Stimulated activated CD8-positive, alpha-beta memory T cell treated with anti-CD3 and anti-CD28 coated beads, Interleukin-7, amount 100 ng/mL, for 1 hour (primary cell): ENCODE measurements at places on chromosomes 3 and 15.

- DNase-seq = no peak
Observed at GRCh38 chr3:78613421-78613879, 1154.3 kb downstream of the ROBO1 start.

- no peak for DNase-seq
Observed at GRCh38 chr3:75886971-75887526, 101.7 kb upstream of the ZNF717 start.

DNA sequence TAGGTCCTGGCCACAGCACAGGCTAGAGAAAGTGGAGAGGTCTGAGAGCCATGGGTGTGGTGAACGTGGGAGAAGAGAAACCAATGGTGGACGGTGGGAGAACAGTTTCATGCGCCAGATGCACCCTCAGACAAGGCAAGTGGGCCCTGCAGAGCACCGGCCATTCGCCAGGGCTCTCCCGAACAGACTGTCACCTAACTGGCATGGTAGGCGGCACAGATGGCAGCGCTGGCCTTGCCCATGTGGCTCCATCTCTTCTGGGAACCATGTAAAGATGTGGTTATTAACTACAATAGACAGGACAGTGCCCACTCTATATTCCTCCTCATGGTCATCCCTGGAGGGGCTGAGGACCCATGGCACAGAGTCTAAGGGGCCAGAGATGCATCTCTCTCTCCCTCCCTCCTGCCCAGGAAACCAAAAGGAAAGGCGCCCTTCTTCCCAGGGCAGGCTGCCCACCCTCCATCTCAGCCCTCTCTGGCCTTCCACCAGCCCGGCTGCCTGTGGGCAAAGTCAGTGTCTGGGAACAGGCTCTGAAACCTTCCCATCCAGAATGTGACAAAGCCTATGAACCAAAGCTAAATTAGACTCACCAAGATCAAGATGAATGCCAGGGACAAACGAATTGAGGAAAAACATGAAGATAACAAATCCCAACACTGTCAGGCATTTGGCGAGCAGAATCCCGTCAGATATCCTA, 147.8 kb downstream of the OCA2 start:
- no peak for DNase-seq

DNA sequence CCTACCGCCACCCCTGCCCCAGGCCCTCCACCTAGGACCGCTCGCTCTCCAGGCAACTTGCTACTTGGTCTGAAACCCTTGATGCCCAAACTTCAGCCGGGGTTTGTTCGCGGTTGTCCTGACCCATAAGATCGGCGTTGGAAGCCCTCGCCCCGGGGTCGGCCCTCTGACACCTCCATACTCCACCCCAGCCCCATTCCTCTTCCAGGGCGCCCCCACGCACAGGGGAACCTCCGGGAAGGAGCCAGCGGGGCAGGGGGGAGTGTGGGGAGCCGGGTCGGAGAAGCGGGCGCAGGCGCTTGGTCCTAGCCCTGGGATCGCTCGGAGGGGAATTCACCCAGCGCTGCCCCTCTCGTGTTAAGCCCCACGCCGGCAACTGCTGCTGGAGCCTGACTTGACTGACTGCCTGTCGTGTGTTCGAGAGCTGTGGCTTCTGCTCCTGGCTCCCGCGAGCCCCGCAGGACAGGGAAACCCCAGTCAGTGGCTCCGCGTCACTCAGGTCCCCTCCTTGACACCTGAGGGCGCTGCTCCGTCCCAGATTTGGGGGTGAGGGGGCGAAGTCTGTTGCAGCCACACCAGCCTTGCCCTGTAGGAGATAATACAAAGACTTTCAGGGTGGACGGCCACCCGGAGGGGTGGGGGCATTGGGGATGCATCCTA, 675 bp downstream of the RYR3 start:
- DNase-seq = no peak

GRCh38 chr15:46383978-46384377, 749.1 kb downstream of the SQOR start:
- no peak for DNase-seq

GRCh38 chr3:54954521-54954920, 26.7 kb upstream of the LRTM1 start:
- DNase-seq = no peak

DNA sequence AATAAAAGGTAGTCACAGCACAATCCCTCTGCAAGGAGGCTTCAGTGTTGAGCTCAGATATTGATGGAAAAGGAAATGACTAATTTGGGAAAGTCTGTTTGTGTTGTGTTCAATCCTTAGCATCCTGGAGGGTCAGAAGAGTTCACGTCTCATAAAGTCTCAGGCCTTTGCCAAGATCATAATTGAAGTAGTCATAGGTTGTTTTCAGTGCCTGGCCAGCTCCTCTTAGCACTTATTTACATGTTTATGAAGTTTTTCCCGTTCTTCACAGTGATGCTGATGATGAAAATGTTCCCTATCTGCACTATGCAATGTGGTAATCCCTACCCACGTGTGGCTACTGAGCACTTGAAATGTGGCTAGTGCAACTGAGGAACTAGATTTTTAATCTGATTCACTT, 61.6 kb upstream of the TGFBR2 start:
- DNase-seq = no peak

DNA sequence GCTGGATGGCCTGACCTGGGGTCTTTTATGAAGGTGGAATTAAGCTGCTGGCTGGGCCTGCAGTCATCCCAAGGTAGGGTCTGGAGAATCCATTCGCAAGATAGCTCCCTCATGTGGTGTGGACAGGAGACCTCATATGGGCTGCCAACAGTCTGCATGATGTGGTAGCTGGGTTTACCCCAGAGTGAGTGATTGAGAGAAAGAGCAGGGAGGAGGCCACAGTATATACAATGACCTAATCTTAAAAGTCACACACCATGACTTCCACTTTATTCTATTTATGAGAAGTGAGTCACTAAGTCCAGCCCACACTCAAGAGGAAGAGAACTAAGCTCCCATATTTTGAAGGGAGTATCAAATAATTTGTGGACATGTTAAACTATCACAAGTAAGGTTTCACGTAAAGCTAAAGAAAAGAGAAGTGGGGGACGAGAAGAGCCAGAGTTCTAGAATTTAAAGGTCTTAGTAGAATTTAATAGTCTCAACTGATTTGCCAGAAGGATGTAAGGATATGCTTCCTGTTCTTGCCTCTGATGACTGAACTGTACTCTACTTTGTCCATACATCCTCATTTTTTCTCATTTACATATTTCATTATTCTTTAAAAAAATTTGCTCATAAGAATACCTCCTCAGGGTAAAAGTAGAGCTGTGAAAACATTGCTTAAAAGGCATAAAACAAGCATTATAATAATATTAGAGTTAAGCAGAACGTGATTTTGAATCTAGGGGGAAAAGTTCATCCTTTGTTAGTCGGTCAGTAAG, 184.4 kb downstream of the PEX5L start:
- DNase-seq = no peak

- no peak for DNase-seq
Observed at GRCh38 chr3:64359735-64360134, 134.5 kb upstream of the PRICKLE2 start.

GRCh38 chr3:28564211-28564610, 215.6 kb upstream of the AZI2 start:
- DNase-seq = no peak

GRCh38 chr3:129950318-129951046, 24.0 kb upstream of the TRH start:
- DNase-seq = no peak

DNA sequence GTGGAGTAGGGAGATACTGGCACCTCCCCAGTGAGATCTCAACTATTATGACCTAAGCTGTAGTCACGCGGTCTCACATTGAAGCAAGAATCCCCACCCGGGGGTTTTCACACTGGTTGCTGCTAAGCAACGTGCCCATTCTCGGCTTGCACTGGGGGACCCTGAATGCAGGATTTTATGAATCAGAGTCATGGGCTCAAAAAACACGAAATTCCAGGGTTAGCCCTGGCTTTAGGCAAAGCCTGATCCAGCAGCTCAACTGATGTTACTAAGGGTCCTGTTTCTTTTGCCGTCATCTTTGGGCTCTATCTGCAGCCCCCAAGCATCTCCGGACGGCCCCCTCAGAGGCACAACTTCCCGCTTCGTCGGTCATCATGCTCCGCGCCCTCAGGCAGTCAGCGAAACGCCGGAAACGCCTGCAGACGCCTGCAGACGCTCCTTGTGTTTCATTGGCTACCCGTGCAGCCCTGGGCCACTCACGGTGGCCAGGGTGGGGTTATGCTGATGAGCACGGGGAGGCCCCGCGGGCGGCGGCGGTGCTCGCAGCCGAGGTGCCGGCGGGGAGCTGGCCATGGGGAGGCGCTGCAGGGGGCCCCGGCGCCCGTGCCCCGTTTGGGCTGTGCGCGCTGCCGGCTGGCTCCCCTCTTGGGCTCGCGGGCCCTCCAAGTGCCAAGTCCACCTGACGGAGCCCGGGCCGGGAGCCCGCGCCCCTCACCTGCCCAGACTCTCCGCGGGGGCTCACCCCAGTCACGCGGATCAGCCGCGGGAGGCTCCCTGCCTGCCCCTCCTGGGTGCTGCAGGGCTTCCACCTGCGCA, 25.8 kb downstream of the EFCC1 start:
- peak; percentile 81 for DNase-seq

DNA sequence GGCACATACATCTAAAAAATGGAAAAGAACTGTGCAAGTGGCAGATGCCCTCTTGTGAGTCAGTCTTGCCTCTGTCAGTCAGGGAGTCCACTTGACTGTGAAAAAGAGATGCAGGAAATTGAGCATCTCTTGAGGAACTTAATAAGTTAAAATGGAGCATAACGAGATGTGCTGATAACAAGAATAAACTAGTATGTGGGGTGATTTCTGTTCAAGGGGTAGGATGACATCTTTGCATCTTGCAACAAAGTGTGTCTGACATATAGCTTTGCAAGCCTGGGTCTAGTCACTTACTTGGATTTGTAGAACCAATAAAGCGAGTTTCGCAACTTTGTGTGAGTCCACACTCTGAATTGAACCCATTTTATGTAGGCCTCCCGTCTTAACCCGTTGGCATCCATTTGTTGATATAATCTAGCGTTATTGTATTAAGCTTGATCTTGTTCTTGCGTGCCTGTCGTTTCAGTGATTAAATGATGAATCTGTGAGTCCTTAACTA, 2.2 kb downstream of the USP3 start:
- DNase-seq = no peak

GRCh38 chr3:42189001-42189460, 77.0 kb downstream of the CCK start:
- no peak for DNase-seq

- no peak for DNase-seq
Observed at GRCh38 chr3:138271189-138271794, 58.4 kb downstream of the NME9 start.

DNA sequence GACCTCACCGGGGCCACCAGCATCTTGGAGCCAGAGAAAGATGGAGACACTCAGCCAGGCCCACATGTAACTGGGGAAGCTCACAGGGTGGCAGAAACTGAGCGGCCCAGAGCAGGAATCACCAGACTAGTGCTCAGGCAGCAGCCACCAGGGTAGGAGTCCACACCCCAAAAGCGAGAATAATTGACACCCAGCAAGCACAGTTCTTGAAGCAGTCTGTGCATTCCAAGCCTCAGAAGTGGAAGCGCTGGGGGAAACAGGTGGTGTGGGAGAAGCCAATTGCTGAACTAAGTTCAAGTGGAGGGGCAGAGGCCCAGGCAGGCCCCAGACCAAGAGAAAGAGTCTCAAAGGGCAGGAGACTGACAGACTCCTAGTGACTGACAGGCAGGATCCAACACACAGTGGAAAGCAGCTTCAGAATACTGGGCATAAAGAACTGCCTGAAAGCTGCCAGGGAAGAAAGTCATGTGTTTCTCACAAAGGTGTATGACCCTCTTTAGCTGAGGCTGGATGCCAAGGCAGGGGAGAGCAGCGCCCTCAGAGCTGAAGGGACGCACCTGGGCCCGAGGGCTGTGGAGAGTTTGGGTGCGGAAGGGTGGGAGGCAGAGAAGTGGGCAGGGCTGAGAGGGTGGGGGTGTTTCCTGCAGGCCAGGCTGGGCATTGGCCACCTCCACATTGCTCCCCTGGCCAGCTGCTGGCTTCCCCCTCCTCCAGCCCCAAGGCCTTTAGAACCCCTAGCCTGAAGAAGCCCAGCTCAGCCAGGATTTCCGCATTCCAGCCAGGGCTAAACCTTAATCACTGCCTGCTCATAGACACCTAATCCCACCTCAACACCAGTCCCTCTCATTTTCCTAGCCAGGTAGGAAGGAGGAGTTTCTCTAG, 7.7 kb downstream of the NT5DC2 start:
- DNase-seq = no peak

DNA sequence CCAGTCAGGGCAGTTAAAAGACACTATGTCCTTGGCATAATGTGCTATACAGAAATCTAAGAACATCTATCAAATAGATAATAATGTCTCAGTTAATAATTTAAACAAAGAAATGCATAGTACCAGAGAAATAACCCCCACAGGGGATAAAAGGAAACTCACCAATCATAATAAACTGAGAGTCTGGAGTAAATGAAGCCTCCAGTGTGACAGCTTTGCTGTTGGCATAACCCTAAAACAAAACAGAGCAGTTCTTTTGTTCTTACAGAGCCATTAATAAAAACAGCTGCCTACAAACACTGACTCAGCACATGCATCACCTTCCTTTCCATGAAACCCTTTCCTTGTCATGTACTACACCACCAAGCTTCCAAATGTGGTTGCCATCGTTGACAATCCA, 13.5 kb downstream of the PPM1M start:
- no peak for DNase-seq

- DNase-seq = no peak
Observed at GRCh38 chr3:196177967-196178366, 33.2 kb downstream of the ZDHHC19 start.

DNA sequence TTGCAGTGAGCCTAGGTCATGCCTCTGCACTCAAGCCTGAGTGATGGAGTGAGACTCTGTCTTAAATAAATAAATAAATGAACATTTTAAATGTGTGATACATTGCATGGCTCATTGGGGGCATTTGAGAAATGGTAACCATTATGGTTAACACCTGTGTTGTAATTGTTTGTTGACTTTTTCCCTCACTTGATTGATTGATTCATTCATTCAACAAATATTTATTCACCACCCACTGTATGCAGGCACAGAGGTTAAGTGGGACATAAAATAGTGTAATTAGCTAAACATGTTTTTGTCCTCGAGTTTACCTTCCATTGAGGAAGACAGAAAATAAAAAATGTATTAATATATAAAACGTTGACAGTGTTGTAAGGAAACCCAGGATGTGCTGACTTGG, 127.1 kb upstream of the ANKRD28 start:
- no peak for DNase-seq

DNA sequence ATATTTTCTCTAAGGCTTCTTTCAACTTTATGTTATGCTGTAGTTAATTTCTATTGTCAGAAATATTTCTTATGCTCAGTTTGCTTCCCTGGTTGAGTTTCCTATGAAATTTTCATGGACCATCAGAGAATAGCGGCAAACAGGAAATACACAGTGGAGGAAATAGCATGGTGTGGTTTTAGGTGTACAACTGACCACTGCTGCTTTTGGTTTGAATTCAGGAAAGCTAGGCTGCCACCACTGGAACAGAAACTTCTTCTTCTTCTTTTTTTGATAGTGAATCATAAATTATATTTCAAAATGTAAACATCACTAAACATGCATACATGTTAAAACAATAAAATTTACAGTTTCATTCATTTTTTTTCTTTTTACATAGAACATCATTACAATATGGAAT, 316.6 kb upstream of the TGFBR2 start:
- DNase-seq = no peak
